ENCODE measurements at places on chromosomes 6 and 20.

- no peak for DNase-seq
Observed at GRCh38 chr6:83182114-83182513, 11.0 kb downstream of the PGM3 start.

DNA sequence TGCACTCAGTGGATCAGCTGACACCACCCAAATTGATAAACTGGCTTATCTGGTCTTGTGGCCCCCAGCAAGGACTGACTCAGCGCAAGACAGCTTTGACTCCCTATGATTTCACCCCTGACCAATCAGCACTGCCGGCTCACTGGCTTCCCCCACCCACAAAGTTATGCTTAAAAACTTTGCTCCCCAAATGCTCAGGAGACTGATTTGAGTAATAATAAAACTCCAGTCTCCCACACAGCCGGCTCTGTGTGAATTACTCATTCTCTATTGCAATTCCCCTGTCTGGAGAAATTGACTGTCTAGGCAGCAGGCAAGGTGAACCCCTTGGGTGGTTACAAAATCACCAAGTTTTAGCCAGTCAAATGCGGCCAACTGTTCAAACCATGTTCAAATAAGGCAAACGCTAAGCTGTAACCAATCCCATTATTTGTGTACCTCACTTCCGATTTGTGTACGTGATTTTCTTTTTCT lies 32.5 kb downstream of the SLC22A2 start:
- peak; percentile 4 for DNase-seq

DNA sequence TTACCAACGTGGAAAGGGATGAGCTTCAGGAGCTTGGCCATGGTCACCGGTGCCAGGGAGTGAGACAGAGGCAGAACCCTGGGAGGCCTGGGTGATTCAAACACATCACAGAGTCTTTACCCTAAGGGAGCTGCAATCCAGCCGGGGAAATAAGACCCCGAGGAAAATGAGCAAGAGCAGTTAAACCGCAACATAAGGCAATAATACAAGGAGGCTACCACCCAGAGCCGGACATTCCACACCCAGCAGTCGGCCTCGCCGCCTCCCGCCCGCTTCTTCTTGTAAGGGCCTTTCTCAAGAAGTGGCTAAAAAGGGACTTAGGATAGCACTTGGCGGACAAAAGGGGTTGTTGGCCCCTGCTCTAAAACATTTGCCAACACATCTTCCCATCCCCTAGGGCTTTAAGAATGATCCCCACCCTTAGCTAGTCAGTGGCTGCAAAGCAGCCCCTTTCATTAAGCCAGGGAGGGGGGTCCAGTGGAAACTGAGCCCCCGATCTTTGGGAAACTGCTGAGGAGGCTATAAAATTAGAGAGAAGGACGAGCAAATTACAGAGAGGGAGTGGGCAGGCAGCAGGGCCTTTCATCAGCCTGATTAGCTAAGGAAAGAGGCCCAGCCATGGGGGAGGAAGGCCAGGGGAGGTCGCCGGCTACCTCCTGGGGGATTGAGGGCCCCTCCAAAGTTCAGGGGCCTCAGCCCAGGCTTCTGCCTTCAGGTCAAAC lies 34.3 kb downstream of the SNX5 start:
- no peak for DNase-seq

GRCh38 chr20:51715856-51716185 lies 52.4 kb downstream of the ATP9A start:
- DNase-seq, result no peak

Measured in suppressor macrophage treated with lipopolysaccharide for 1 hour (primary cell).